ENCODE measurements at places on chromosomes 5 and 9.

DNA sequence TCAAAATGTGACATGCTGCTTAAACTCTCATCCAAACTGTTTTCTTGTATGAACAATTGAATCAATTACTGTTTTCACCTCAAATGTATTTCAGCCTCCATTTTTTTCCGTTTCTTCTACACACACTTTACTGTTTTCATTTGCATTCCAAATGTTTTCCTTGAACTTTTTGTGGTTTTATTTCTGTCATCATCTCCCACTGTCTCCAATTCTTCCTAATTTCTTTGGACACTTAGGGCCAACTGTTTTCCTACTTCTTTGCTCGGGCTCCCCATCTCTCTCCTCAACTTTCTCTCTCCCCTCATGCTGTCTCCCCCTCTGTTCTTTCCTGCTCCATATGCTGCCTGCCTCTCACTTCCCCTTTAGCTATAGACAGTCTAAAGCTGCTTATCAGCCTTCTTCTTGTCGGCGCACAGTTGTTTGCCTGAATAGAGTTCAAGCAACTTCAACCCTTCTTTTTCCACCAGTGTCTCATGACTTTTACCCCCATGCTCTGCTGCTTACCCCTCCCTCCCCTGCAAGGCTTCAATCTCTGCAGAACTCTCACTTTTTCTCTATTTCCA, 443.4 kb downstream of the DTWD2 start:
- DNase-seq = no peak

GRCh38 chr9:117462861-117463260, 48.0 kb upstream of the ASTN2 start:
- DNase-seq = no peak

GRCh38 chr5:146662229-146662628, 146.2 kb upstream of the GPR151 start:
- no peak for DNase-seq

DNA sequence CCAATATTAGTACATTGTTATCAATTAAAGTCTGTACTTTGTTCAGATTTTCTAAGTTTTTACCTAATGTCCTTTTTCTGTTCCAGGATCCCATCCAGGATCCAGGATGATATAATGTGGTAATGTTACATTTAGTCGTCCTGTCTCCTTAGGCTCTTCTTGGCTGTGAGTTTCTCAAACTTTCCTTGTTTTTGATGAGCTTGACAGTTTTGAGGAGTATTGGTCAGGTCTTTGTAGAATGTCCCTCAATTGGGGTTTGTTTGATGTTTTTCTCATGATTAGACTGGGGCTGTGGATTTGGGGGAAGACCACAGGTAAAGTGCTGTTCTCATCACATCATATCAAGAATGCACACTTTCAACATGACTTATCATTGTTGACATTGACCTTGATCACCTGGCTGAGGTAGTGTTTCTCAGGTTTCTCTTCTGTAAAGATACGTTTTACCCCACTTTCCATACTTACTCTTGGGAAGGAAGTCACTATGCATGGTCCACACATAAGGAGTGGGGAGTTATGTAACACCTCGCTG, 9.6 kb downstream of the NDFIP1 start:
- no peak for DNase-seq

- DNase-seq = no peak
Measured at GRCh38 chr5:2909035-2909434, 157.6 kb upstream of the IRX2 start.

- no peak for DNase-seq
Measured at GRCh38 chr5:120901199-120901598, 437.1 kb downstream of the PRR16 start.

DNA sequence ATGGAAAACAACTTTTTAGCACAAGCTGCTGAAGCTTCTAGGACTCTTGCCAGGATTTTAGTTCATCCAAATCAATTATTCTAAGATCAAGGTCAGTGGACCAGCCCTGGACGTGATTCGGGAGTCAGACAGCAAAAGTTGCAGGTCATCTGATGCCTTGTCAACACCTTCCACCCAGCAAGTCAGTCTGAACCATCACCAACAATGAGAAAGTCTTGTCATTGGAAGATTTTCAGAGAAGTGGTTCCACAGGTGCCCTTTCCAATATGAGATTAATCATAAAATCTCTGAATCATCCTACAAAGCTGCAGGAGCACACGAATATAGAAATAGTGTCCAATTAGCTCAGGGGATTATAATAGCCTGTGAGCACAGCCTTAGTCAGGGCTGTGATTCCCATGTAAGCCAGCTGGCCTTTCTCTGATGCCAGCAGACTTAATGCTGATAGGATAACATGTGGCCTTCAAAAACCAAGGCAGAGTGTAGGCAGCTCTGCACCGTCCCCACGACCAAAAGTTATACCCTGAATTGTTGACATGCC, 445.0 kb upstream of the TRPC7 start:
- DNase-seq = no peak

- no peak for DNase-seq
Measured at GRCh38 chr5:87570366-87570765, 157.6 kb upstream of the CCNH start.

DNA sequence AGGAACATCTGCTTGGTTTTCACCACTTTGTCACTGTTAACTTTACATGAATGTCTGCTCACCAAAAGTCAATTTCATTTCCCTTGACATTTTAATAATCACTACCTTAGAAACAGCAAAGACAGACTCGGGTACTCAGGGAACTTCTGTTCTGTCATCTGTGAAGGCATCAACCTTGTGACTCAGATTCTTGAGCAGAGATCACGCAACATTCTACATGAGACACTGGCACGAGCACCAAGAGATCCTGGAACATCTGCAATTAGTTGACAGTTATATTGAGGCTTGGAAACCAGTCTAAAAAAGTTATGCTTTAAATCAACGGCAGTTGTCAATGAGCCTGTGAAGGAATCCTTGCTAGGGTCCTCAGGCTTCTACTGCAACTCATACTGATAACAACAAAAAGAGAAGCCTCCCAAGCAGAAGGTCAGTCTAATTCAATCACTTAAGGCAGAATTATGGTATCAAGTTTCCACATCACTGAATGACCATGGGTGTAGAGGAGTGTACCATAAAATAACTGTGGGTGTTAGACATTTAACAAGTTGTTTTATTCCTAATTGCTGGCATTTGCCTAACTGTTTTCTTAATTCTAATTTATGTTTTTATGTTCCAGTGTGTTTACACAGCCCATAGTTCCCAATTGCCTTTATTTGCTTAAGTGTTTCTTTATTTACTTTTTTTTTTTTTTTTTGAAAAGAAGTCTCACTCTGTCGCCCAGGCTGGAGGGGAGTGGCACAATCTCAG, 3.3 kb upstream of the PBX3 start:
- no peak for DNase-seq

DNA sequence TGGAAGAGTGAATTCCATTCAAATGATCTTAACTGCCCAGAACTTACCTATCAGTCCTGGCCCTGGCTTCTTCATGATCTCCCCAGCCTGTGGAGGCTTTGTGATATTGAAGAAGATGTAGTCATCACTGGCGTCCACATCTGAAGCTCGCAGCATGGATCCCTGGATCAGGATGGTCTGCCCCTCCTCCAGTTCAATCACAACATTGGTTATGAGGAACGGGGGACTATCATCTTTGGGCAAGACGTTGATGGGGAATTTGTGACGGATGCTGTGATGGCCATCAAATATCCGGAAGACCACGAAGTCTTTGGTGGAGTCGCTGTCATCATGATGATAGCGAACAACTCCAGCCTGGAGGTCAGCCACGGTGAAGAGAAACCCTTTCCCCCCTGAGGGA, 68.0 kb downstream of the FREM1 start:
- DNase-seq = no peak

GRCh38 chr9:124725068-124725452, 46.1 kb downstream of the NR6A1 start:
- no peak for DNase-seq

DNA sequence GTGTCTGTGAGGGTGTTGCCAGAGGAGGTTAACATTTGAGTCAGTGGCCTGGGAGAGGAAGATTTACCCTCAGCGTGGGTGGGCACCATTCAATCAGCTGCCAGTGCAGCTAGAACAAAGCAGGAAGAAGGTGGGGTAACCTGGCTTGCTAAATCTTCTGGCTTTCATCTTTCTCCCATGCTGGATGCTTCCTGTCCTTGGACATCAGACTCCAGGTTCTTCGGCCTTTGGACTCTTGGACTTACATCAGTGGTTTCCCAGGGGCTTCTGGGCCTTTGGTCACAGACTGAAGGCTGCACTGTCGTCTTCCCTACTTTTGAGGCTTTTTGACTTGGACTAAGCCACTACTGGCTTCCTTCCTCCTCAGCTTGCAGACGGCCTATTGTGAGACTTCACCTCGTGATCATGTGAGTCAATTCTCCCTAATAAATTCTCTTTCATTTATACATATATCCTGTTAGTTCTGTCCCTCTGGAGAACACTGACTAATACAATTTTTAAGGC, 38.1 kb downstream of the PBX3 start:
- DNase-seq = peak; percentile 10

DNA sequence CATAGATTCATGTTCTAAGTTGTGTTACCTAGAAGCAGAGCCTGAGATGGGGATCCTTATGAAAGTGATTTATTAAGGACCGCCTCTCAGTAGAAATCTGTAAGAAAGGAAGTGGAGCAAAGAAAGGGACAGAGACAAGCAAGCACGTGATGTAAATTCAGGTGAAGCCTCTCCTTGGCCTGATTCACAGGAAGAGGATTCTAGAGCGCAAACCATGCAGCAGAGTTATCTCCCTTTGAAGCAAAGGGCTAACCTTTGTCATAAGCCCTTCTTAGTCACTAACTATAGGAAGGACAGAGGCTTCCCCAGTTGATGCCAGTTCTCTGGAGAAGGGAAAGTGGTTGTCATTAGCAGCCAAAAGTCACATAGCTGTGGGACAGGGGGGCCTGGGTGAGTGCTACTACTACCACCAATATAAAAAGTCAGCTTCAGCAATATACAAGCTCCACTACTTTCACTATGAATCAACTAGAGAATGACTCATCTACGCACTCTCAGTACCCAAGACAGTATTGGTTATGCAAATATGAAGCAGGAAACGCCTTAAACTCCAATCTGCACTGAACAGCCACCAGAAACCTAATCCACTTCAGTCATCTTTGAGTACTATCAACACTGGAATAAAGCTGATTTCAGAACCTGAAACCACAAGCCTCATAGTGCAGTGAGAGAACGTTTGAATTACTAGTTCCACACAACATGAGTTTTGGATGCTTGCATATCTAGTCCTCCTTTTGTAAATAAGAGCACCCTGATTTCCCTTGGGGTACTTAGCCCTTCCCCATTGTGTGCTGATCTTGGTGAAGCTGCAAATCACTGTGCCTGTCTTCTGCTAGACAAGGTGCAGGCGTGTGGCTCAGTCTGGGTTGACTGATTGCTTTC, 162.7 kb downstream of the ZNF608 start:
- peak; percentile 4 for DNase-seq

DNA sequence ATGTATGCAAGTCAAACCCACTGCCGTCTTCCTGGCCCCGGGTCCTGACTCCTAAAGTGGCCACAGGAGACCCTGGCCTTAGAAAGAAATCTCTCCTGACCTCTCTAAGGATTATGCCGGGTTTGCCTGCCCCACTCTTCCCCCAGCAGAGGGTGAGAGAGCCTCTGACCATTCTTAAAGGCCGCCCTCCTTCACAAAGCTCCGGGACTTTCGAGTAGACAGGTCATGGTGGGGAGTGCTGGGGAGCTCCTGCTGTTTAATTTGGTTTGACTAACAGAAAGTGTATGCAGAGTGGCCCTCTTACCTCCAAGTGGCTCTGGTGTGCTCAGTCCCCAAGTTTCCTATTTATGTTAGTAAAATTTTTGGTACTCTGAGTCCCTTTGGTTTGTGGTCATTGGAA, 111.8 kb downstream of the LRRC70 start:
- no peak for DNase-seq

GRCh38 chr5:154077696-154078095, 38.9 kb downstream of the MFAP3 start:
- DNase-seq = no peak

GRCh38 chr5:43195670-43196265, 3.7 kb downstream of the NIM1K start:
- no peak for DNase-seq

- peak; percentile 52 for DNase-seq
Measured at GRCh38 chr9:110255463-110256379, 586 bp downstream of the TXN start.

DNA sequence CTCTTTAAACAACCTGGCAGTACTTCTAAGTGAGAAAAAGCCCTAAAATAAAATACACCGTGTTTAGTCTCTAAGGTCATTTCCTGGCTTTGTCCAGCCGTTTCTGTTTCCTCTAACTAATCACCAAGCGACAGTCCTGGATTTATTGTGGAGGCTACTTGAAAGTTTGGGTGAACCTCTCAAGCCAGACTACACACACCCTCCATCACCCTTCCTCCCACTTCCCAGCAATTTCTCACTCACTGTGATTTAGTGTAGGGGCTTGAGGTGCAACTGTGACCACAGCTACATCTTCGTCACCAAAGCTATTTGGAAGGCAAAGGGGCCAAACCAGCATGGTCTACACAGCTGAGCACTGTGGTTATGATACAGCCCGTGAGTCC, 240.0 kb upstream of the SLC24A2 start:
- no peak for DNase-seq
